CD8-positive, alpha-beta memory T cell (primary cell): ENCODE measurements at places on chromosomes 3 and 15.

DNA sequence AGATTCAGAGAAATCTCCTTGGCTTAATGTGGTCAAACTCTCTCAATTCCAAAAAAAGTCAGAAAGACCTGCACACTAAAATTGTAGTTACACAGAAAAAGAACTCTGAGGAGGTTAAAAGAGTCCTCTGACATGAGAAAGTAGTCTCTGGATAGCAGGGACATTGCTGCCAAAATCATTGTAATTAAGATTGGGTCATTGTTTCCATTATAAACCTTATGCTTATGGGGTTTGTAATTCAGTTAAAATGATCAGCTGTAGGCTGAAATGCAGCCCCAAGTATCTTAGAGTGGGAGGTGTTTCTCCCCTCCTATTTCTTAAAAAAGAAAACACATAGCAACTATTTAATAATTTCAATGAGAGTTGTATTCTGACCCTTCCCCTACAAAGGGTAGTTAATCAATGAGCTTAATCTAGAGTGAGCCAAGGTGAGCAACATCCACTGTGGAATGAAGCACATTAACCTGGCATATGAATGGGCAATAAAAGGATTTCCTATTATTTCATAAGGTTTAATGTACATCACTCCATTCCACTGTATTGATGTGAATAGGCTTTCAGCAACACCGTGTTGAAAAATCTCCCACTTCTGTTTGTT lies 406.9 kb downstream of the TIGIT start:
- no peak for DNase-seq

GRCh38 chr3:142875583-142876207 lies 13.2 kb downstream of the PCOLCE2 start:
- DNase-seq, result no peak

DNA sequence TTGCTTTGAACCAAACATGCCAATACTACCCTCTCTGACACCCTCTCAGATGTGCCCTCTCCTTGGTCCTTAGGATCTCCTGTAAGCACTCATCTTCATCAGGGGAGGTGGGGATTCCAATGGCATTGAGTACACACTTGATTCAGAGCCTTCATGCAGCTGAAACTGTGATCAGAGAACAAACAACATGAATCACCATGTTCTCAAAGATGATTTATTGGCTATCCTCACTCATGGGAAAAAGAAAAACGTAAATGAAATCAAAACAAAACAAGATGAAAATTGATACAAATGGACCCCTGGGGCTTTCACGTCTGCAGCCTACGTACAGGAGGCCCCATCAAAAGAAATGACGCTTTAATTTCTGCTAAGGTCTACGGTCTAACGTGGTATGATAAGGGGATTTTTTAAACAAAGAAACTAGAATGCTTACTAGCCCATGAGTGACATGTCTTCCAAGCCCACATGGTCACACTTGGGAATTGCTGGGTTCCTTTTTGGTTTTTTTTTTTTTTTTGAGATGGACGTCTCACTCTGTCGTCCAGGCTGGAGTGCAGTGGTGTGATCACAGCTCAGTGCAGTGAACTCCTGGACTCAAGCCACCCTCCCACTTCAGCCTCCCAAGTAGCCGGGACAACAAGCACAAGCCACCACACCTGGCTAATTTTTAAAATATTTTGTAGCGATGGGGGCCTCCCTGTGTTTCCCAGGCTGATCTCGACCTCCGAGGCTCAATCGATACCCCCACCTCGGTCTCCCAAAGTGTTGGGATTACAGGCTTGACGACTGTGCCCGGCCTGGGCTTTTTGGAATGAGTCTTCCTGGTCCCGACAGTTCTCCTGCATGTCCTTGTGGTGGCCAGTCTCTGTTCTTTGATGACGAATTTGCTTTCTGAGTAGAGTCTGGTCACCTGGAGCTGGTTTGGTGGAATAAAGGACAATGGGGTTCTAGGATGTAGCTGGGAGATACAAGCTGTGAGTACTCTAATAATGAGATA lies 202.6 kb downstream of the XXYLT1 start:
- DNase-seq, result no peak

GRCh38 chr15:89686522-89686921 lies 4.0 kb downstream of the PEX11A start:
- DNase-seq, result no peak
